ENCODE measurements at places on chromosomes 6 and 20. TPM values are rescaled to one million over a fixed set of nuclear protein-coding genes. Genes with fewer than 3 reads are reported as not detected.

The LINC00237 gene
- not detected for total RNA-seq

The PLCB4 gene
- 27.4 TPM for total RNA-seq

The MYLIP gene
- 12.2 TPM for total RNA-seq

The GMDS gene
- 4.9 TPM for total RNA-seq

The PRRC2A gene
- 69.1 TPM for total RNA-seq

The FKBP1C gene
- total RNA-seq: 0.40 TPM

The CD24 gene
- 0.75 TPM for total RNA-seq

The CHRNA4 gene
- 1.5 TPM for total RNA-seq

The VNN1 gene
- 1.7 TPM for total RNA-seq

The CAP2 gene
- 118 TPM for total RNA-seq

The COQ3 gene
- 39.7 TPM for total RNA-seq

The VWA7 gene
- total RNA-seq: 9.5 TPM

The TRIM31 gene
- total RNA-seq: not detected

The FGD2 gene
- total RNA-seq: 5.7 TPM

The HCRTR2 gene
- not detected for total RNA-seq

The NUP43 gene
- total RNA-seq: 29.3 TPM

The MPIG6B gene
- 0.13 TPM for total RNA-seq

The ITCH gene
- 39.9 TPM for total RNA-seq

The KHDC1 gene
- total RNA-seq: 2.0 TPM

The RIMS4 gene
- total RNA-seq: 0.13 TPM

The AFG1L gene
- 12.6 TPM for total RNA-seq

The NMBR gene
- total RNA-seq: not detected

The PRPH2 gene
- total RNA-seq: 0.30 TPM

The CRYBG1 gene
- total RNA-seq: 1.6 TPM

The FAXC gene
- total RNA-seq: not detected

The FILIP1 gene
- total RNA-seq: 160 TPM

The CPNE5 gene
- 10.0 TPM for total RNA-seq

The SAMD3 gene
- 0.19 TPM for total RNA-seq

The HLA-DQB2 gene
- 1.7 TPM for total RNA-seq

The DSP gene
- total RNA-seq: 350 TPM

The WFDC5 gene
- not detected for total RNA-seq

The CRISP3 gene
- not detected for total RNA-seq

The TRIM10 gene
- total RNA-seq: not detected

The NHLRC1 gene
- total RNA-seq: 1.2 TPM

The FOXA2 gene
- total RNA-seq: not detected

The LBP gene
- total RNA-seq: not detected

The SSTR4 gene
- not detected for total RNA-seq

The SLC17A1 gene
- not detected for total RNA-seq

The CCDC170 gene
- 0.65 TPM for total RNA-seq

The ULBP1 gene
- total RNA-seq: 0.13 TPM

The ADGB gene
- not detected for total RNA-seq

The MLN gene
- not detected for total RNA-seq

The PTK7 gene
- total RNA-seq: 1.4 TPM

The SRMS gene
- not detected for total RNA-seq

The GJA10 gene
- not detected for total RNA-seq

The TSBP1 gene
- not detected for total RNA-seq

The FAM83B gene
- total RNA-seq: 1.6 TPM

The HELZ2 gene
- 9.7 TPM for total RNA-seq

The PDSS2 gene
- total RNA-seq: 15.6 TPM

The TP53TG5 gene
- 1.2 TPM for total RNA-seq

The NKAIN4 gene
- not detected for total RNA-seq

The OR2H2 gene
- not detected for total RNA-seq

The SYNE1 gene
- 80.1 TPM for total RNA-seq

The CFB gene
- 5.5 TPM for total RNA-seq

The ECT2L gene
- 0.70 TPM for total RNA-seq

The PBOV1 gene
- total RNA-seq: not detected

The ZNF451 gene
- total RNA-seq: 17.2 TPM

Measured in Right ventricle myocardium superior (tissue), 1 donor.